Ovary (tissue), 10 donors: ENCODE measurements at places on chromosomes 3 and 15. TPM values are rescaled to one million over a fixed set of nuclear protein-coding genes. Genes with fewer than 3 reads are reported as not detected.

Gene TTLL13
- 0.04 TPM for polyA plus RNA-seq

DNA sequence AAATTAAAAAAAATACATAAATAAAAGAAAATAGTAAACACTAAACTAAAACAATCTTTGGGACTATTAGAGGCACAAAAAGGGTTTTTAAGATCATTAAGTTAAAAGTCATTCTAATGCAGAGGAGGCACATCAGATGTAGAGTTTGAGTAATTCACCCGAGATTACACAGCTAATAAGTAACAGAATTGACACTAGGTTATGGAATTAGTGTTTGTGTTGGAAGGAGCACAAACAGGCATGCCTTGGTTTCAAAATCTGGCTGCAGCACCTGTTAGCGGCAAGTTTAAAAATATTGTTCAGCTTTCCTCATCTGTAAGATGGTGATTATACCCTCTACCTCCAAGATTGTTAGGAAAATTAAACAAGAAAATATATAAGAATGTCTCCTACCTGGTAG lies 39.0 kb downstream of the RASA2 start:
- DNase-seq, result no peak

- no peak for DNase-seq
Measured at GRCh38 chr3:74027121-74027520, 402.4 kb upstream of the PDZRN3 start.

DNA sequence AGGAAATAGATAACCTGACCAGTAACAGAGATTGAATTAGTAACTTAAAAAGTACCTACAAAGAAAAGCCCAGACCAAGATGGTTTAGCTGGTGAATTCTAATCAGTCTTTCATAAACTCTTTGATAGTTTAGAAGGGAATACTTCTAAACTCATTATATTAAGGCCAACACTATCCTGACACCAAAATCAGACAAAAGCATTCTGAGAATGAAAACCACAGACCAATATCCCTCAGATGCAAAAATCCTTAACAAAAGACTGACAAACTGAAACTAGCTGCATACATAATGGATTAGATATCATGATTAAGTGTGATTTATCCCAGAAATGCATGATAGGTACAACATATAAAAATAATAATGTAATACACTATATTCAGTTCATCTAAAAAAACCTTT lies 115.6 kb downstream of the RFX7 start:
- DNase-seq, result no peak

Gene FEZF2
- polyA plus RNA-seq, result 0.29 TPM

DNA sequence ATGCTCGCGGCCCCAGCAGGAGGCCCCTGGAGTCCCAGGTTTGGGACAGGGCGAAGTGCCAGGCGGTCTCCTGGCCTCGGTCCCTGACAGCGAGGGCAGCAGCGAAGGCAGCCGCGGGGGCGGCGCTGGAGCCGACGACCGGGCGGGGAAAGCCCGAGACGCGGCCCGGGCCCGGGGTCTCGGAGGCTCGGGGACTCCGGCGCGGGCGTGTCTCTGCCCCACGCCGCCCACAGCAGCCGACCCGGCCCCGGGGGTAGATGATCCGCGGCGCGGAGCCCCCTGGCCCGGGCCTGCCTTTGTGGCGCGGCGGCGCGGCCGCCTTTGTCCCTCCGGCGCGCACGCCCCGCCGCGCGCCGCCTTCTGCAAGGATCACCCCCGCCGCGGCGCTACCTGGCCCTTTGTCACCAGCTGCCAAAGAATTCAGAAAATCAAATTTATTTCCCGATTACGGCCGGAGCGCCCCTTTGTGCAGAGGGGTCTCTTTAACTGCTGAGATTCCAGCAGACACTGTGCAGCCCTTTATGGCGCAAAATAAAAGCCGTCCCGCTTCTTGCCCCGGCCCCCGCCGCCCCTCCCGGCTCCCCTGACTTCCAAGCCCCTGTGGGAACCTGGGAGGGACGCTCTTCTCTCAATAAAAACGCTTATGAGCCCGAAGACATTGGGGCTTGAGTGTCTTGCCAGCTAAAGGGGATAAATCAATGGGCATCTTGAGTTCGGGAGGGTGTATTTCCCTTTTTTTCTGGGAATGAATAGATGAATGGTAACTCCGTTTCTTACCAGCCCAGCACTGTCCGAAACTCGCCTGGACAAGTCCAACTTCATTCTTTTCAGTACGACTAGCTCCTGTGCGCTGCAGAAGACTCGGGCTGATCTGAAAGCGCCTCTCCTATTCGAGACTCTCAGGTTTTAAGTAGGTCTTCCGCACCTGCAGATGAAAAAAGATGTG lies 68.4 kb downstream of the HES1 start:
- no peak for DNase-seq

Gene EIF5A2
- 8.4 TPM for polyA plus RNA-seq

- DNase-seq, result no peak
Measured at GRCh38 chr3:39065197-39065596, 13.4 kb downstream of the WDR48 start.

DNA sequence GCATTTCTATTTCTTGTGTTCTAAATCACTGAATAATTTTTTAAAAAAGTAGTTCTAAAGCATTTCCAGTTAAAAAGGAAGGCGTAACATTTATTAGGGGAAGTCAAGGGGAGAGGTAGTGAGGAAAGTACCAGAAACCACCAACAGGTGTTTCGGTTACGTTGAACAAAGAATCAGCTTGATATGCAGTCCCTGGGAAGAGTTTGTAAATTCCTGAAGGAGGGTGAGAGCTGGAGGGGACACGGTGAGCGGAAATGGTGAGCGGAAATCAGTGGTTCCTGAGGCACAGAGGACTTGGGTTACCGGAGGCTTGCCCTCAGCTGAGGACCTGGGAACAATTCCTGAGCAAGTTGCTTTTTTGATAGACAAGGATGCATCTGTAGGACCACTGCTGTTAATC lies 17.8 kb downstream of the MAP2K1 start:
- no peak for DNase-seq

Gene UACA
- 45.3 TPM for polyA plus RNA-seq

Gene SLC27A2
- polyA plus RNA-seq, result 0.82 TPM

DNA sequence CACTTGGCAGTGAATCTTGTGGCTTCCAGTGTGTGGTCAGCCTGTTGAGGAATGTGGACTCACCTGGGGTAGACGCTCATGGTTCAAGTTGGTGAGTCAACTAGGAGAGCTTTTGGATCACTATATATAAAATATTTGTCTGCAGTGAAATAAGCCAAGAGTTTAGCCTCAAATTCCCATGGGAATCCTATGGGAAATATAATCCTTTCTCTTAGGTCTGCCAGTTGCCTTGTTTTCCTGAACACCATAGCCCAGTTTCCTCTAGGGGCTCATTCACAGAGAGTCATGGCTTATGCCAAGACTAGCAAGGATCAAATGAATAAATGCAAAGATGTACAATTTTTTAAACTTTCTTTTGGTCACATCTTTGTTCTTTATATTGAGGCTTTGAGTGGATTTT lies 100.1 kb upstream of the NPHP3 start:
- no peak for DNase-seq

Gene FSIP1
- 0.13 TPM for polyA plus RNA-seq

Gene SEMA3G
- 8.2 TPM for polyA plus RNA-seq
